Smooth muscle cell of trachea (primary cell): ENCODE measurements at places on chromosomes 5 and 9. TPM values are rescaled to one million over a fixed set of nuclear protein-coding genes. Genes with fewer than 3 reads are reported as not detected.

The SERF1B gene
- total RNA-seq = 10.4 and 23.1 TPM in 2 replicates

The TOMM5 gene
- 129 and 149 TPM in 2 replicates for total RNA-seq

The ZFP37 gene
- total RNA-seq = 3.0 and 5.2 TPM in 2 replicates

The MSMP gene
- total RNA-seq = 1.2 TPM in 1 of 2 replicates, not detected in the other

The KIF4B gene
- 0.15 and 0.17 TPM in 2 replicates for total RNA-seq

The PHF24 gene
- under 0.01 TPM in 1 of 2 replicates, not detected in the other for total RNA-seq

The FOXI1 gene
- total RNA-seq = not detected in 2 replicates

The SMIM32 gene
- not detected in 2 replicates for total RNA-seq

The LHX3 gene
- under 0.01 TPM in 1 of 2 replicates, not detected in the other for total RNA-seq

The SOX30 gene
- total RNA-seq = under 0.01 TPM in 1 of 2 replicates, not detected in the other

The CDH9 gene
- not detected in 2 replicates for total RNA-seq

The DBH gene
- not detected in 2 replicates for total RNA-seq

The PIP5KL1 gene
- total RNA-seq = 3.3 and 6.1 TPM in 2 replicates

The SYNPO gene
- total RNA-seq = 3.3 and 12.9 TPM in 2 replicates

The APBB3 gene
- total RNA-seq = 20.2 and 28.5 TPM in 2 replicates

The SAXO1 gene
- total RNA-seq = under 0.01 and 0.17 TPM in 2 replicates

The LCN2 gene
- total RNA-seq = not detected in 2 replicates

The UGT3A2 gene
- not detected in 2 replicates for total RNA-seq

The FAM163B gene
- not detected in 2 replicates for total RNA-seq

The GFI1B gene
- total RNA-seq = 0.17 TPM in 1 of 2 replicates, not detected in the other

The OR2V1 gene
- not detected in 2 replicates for total RNA-seq
